Fibroblast of pulmonary artery (primary cell): ENCODE measurements at places on chromosomes 3 and 15.

GRCh38 chr15:51842852-51843737 lies 13.6 kb downstream of the TMOD3 start:
- peak; percentile 43 for DNase-seq

GRCh38 chr3:85725809-85726208 lies 767.0 kb downstream of the CADM2 start:
- DNase-seq = no peak

- no peak for DNase-seq
Observed at GRCh38 chr15:93705753-93706455, 525.5 kb upstream of the MCTP2 start.

- no peak for DNase-seq
Observed at GRCh38 chr3:89049119-89049518, 58.3 kb upstream of the EPHA3 start.

- DNase-seq = no peak
Observed at GRCh38 chr15:56490461-56490860, 25.5 kb upstream of the MNS1 start.

DNA sequence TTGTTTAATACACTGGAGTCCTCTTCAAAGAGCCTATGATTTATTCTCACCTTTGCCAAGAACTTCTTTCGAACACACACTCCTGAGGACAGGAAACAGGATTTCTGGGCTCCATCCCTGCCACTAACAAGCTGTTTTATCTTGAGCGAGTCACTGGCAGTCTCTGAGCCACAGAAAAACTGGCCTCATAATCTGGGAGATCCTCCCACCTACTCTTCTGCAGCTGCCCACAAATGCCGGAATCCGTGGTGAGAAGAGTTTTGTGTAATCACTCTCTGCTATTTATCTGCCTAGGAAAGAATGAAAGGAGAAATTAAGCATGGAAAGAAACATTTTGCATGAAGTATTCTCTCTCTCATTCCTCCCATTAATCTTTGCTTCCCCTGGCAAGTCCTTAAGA lies 172.0 kb upstream of the TRIM42 start:
- DNase-seq = no peak

DNA sequence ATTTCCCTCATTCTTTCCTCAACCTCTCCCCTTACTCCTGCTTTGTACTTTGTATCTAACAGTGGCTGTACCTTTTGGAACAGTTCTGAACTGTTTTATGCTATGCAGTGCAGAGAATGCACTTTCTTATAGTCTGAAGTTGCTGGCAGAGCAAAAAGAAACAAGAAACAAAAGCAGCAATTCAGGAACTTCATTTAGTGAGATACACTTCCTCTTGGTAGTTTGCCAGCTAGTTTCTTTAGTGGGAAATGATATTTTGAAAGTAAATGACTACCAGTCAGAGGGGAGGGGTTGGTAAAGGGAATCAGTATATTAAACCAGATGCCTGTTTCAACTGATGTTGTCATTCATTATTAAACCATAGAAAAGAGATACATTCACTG lies 55.0 kb upstream of the CHD2 start:
- DNase-seq = peak; percentile 84

DNA sequence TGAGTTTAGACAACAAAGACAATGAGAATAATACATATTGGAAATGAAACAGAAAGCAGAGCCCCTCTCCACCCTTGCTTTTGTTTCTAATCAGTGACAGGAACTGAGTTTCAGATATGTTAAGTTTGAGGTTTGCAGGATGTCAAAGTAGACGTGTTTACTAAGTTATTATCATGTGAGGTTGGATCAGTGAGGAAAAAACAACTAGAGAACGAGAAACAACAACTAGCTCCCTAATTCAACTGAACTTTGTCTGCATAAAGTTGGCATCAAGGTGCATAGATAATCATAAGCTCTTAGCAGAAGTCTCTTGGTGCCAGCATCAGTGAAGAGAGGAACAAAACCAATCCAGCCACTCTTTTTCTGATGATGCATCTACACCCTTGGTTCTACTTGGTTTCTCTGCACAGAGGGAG lies 491.1 kb upstream of the NR2F2 start:
- DNase-seq = peak; percentile 40

- no peak for DNase-seq
Observed at GRCh38 chr3:16568532-16568931, 36.7 kb downstream of the DAZL start.

- peak; percentile 44 for DNase-seq
Observed at GRCh38 chr3:150158943-150159625, 188.4 kb upstream of the PFN2 start.

DNA sequence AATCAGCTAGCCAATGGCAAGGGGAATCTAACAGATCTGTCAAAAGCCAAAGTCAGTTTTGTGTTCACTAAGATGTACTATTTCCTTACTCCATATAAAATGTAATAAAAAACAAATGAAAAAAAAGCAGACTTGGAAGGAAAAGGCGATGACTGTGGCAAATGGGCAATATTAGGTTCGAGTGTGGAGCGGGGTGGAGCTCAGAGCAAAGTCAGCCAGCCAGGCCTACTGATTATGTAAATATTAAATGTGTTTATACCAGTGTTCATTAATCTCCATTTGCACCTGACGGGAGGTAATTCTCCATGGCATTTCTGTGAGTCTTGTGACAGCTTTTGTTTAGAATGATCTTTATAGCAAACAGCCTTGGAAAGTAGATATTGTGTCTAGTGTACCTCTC lies 96.2 kb upstream of the KCNMB2 start:
- DNase-seq = no peak

- DNase-seq = no peak
Observed at GRCh38 chr3:184680385-184681345, 31.2 kb downstream of the MAGEF1 start.

DNA sequence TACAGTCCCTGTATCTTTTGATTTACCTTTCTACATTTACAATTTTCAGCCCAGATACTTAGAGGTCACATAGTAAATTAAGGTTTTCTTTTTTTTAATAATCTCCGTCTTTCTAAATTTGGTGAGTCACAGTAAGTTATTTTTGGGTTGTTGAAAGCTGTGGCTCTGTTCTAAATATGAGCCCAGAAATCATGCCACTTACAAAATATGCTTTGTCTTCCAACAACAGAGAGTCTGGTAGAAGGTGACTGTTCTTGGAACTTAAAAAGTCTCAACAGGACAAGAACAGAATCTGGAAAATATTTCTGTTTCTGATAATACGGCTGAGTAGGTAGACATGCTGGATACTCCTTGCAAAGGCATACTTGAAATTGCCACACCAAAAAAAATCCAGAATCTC lies 16.0 kb downstream of the GOLGA8S start:
- DNase-seq = no peak

- DNase-seq = no peak
Observed at GRCh38 chr15:86905625-86906256, 826.1 kb downstream of the AGBL1 start.

DNA sequence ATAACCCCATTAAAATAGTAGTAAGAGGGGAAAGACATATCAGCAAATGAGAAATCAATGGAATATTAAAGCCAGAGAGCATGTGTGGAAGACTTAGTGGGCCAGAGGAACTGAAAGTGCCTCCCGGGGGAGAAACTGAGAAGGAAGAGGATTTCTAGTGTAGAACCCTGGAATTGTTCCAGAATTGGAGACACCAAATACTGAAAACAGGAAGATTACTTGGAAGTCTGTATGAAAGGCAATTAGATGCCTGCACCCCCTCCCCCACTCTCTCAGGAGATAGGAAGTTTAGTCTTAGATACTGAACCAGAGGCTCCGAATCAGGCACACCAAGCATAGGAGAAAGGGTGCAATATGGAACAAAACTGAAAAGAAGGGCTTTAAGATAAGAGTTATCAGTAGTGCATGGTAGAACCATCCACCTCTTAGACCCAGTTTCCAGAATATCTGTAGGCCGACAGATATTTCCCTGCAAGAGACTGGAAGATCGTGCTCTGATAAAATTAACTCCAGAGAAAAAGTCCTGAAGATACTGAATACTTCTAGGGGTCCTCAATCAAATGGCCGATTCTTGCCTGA lies 32.4 kb downstream of the KLHL18 start:
- DNase-seq = peak; percentile 40

- DNase-seq = no peak
Observed at GRCh38 chr3:129727707-129728106, 121.2 kb upstream of the PLXND1 start.

- DNase-seq = peak; percentile 69
Observed at GRCh38 chr15:81038975-81039607, 38.4 kb downstream of the TLNRD1 start.

DNA sequence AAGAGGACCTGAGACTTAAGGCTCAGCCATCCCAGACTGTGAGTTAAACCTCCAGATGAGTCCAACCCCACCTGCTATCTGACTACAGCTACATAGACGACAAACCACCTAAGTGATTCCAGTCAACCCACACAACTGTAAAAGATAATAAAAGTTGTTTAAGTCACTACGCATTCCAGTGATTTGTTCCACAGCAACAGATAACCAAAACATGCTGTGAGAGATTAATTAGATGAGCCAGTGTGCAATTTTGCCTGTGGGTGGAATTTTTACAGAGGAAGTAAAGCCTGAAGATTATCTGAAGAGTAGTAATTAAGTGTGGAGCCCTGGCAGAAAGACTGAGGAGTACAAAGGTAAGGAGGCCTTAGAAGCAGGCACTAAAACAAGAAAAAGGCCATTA lies 5.4 kb downstream of the BTBD1 start:
- no peak for DNase-seq

GRCh38 chr15:72302955-72303354 lies 17.0 kb downstream of the CELF6 start:
- DNase-seq = no peak

DNA sequence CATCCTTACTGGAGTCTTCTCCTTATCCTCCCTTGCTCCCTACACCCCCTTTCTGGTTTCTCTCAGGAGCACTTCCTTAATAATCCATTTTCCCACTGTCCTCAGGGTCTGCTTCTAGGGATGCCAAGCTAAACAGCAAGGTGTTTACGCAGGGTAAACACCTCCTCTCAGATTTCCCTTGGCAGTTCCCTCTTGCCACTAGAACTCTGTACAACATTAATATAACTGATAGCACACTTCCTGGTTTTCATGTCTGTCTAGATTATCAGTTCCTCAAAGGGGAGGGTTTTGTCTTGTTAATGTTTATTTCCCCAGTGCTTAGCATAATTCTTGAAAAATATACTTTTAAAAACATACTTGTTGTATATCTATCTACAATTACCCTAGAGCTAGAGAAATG lies 118.0 kb upstream of the SLC24A5 start:
- DNase-seq = no peak

GRCh38 chr3:29764603-29765254 lies 483.9 kb downstream of the RBMS3 start:
- DNase-seq = peak; percentile 96

DNA sequence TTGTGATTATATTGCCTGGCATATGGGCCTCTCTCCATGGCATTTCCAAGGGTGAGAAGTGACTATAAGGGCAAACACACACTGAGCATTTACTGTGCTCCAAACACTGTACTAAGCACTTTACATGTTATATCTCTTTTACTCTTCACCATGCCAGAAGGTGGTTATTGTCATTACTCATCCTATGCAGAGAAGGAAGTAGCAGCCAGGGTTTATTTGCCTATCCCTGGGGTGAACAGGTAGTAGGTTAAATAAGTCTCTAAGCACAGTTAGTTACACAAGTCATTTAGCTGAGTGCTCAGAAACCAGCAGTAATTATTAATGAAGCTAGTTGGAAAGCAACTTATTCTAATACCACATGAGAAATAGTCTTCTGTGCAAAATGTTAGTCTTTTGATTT lies 109.9 kb upstream of the SYNPR start:
- DNase-seq = no peak

DNA sequence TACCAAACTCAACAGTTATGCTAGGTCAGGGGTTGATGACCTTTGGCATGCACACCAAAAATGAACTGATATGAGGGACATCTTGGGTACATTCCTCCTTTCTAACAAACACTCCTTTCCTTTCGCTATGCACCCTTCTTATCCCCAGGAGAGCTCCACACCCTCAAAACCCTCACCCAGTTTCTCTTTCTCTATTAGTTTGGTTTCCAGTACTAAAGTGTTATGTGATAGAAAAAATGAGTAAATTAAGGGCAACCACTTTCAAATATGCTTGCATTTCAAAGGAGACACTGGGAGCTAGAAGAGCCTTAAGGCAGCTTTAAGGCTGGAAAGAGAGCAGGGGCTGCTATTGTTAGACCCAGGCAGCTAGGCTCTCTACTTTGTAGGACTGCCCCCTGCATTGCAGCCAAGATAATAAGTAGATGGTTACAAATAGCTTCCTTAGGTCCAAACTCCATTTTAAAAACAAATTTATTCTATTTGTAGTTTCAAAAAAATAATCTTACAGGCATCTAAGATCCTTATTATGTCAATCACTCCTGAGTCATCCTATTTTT lies 244.3 kb downstream of the ZIC1 start:
- DNase-seq = no peak

DNA sequence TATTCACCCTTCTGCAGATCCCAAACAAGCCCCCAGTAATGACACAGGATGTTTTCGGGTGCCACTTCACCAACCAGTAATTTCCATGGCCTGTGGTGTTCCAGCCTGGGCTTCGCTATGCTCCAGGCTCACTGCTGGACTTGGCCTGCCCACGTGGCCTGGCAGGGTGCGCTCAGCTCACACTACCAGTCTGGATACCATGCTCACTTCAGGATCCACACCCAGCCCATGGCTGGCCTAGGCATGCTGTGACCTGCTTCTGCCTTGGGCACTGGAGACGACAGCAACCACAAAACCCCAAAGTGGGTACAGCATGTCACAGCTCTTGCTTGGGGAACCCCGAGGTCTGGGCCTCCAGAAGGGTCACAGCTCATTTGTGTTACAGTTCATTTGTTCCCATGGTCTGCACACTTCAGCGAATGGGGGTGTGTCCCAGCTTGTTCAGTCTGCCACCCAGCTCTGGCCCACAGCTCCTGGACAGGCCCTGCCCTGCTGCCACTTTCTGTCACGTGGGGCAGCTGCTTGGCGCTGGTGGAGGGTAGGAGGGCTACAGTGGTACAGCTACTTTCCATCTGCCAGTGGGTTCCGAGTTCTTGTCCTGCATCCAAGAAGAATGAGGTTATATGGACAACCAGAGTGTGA lies 650.8 kb downstream of the MCTP2 start:
- DNase-seq = no peak

DNA sequence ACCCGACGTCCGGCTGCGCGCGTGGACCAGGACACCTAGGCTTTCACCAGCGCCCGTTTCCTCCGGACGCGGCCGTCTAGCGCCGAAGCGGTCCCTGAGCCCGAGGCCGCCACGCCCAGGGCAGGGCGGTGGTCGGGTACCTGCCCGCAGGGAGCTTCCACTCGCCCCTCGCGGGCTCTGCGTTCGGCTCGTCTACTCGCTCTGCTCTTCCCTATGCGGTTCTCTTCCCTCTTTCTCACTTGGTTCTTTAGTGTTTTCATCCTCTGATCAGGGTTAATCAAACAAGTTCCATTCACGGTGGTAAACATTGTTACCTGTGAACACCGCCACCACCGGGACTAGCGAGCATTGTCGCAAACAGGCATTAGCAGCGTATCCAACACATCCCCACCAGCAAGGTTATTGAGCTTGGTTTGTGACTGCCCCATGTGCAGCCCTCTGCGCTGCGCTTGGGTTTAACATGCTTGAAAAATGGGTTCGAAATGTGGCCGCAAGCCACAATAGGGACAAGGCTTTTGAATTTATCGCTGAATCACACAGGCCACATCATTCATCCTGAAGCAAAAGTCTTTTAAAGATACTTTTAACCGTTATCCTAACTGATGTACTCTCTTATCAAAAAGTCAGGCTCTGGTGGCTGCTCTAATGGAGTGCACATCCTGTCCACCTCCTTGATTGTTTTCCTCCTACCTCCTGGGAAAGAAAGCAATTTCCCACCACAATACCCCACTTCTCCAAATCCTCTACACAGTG lies 843 bp upstream of the CD47 start:
- DNase-seq = no peak
